ENCODE measurements at places on chromosomes 11 and 22.

- no peak for DNase-seq
These were observed 977.0 kb downstream of the NTM start for GRCh38 chr11:132347156-132348090.

GRCh38 chr11:4704054-4704789 lies at the start of gene MMP26:
MMP26 (plus strand) TSS chr11:4704784.
- DNase-seq: no peak

DNA sequence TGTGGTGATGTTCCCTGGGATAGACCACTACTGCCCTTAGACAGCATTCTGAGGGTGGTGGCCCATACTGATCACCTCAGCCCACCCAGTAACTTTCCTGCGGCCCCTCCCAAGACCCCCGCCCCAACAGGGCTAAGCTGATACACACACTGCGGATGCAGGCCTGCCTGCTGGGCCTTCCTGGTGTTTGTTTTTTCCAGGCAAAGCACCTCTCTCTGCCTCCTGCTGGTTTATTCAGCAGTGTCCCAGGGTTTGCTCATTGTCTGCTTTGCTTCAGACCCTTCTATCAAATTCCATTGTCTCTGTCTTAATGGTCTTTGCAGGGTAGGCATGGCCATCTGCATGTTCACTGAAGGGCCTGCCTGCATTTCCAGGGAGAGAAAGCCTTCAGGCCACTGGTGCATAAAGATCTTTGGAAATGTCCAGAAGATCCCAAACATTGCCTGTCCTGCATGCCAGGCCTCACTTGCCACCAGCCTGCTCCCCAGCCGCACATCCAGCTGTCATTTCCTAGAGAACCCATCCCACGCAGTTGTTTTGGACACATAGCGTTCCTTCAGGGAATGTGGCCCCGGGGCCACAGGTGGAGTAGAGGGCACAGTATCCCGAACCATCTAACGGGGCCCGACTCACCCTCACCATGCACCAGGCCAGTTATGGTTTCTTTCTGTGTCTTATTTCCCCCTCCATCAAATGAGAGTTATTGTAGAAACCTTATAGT lies 50.2 kb downstream of the BCR start:
- no peak for DNase-seq

DNA sequence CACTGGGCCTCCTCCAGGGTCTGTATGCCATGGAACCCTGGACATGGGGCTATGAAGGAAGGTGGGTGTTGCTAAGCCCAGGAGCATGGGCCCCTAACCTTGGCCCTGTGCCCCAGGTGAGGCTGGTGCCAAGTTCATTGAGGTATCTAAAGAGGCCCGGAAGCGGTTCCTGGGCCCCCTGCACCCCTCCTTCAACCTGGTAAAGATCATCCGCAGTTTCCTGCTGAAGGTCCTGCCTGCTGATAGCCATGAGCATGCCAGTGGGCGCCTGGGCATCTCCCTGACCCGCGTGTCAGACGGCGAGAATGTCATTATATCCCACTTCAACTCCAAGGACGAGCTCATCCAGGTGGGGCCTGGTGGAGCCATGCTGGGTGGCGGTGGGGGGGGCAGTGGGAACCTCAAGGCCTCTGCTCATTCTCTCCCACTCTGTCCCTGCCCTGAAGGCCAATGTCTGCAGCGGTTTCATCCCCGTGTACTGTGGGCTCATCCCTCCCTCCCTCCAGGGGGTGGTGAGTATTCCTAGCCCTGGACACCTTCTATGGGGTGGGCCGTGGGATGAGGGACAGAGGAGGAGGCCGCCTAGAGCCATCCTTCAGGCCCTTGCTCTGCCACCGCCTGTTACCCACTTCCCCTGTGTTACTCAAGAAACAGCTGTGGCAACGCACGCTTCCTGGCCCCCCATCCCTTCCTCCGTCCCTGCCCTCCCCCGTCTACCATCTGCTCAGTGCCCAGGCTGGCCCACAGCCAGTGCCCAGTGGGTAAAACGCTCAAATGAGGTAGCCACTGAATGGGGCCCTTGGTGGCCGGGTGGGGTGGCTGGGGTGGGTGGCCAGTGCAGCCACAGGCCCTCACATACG lies 3.0 kb downstream of the PNPLA2 start:
- no peak for DNase-seq

DNA sequence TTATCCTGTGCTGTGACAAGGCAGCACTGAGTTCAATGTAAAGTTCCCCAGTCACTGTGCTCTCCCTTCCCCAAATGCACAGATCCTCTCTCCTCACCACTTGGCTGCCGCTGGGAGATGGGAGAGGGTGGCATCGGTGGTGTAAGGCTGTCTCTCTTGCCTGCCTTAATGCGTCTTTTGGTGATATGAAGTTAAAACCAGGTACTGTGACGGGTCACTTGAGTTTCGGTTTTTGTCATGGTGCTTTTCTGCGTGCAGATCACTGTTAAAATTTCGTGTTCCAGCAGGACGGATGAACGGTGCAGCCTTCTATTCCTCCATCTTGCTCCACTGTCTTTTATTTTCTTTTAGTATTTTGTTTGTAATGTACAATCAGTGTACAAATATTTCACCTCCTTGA lies 18.6 kb downstream of the GLB1L2 start:
- no peak for DNase-seq

DNA sequence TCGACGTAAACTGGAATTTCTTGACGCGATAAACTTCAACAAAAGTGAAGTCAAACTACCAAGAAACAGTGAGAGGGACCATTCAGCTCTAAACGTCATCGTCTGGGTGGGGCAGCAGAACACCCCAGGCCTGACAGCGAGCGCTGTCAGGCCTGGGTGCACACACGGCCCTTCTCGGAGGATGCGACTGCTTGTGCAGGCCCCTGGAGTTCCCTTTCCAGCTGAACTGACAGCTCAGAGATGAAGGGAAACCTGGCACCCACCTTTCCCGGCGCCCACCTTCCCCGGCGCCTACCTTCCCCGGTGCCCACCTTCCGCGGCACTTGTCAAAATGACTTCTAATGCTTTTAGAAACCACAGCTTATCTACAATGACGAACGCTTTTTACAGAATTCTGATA lies 47.9 kb downstream of the CERK start:
- no peak for DNase-seq

DNA sequence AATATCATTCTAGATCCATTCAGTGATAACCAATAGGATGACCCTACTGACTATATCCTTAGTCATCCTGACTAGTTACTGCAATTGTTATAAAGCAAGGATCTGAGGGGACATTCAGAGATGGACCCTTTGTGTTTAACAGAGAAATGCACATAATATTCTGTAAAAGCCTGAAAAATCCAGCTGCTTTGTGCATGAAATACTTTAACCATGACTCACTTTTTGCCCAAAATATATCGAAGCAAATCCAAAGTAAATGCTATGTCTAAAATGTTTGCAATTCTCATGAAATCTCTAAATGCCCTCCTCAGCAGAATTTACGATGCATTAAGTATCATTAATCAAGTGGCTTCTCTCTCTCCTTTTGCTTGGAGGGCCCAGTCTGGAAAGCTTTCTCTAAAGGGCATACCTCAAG lies 178.8 kb upstream of the MTMR2 start:
- DNase-seq: peak; percentile 32

- no peak for DNase-seq
These were observed 34.4 kb downstream of the ARVCF start for GRCh38 chr22:19981961-19982920.

- no peak for DNase-seq
These were observed 9.5 kb upstream of the SERPIND1 start for GRCh38 chr22:20764471-20764720.

- no peak for DNase-seq
These were observed 59.4 kb downstream of the PKNOX2 start for GRCh38 chr11:125223901-125224361.

DNA sequence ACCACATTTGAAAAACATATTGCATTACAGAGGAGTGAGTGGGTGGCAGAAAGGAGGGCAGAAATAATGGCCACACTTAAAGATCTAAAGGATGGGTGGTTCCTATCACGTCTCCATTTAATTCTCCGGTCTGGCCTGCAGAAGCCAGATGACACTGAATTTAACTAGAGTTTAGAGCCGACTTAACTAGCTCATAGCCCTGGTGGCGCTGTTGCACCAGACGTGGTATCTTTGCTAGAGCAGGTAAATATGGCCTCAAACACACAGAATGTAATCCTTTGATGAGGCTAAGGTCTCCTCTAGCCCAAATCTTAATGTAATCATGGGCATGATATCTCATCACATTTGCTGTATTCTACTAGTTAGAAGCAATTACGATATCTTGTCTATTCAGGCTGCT lies 51.5 kb upstream of the GAL start:
- peak; percentile 31 for DNase-seq

GRCh38 chr11:116061322-116061721 lies 557.1 kb upstream of the CADM1 start:
- no peak for DNase-seq

- DNase-seq: no peak
These were observed 562.3 kb downstream of the NTM start for GRCh38 chr11:131932584-131933325.

DNA sequence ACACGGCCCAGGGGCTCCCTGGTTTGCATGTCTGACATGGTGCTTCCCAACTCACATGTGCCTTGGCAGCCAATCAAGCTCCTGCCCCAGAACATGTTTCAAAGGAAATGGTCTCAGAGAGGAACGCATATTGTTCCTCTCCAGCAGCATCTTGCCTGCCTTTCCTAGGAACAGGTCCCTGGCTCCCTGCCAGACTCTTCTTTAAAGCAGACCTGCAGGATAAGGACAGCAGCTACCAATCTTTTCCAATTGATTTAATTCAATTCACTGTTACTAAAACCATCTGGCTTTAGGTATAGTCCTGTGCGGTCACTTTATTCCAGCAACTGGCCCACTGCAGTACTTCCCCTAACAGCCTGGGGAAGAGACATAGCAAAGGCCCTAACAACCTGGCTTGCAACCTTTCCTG lies 79.9 kb downstream of the AMBRA1 start:
- no peak for DNase-seq

DNA sequence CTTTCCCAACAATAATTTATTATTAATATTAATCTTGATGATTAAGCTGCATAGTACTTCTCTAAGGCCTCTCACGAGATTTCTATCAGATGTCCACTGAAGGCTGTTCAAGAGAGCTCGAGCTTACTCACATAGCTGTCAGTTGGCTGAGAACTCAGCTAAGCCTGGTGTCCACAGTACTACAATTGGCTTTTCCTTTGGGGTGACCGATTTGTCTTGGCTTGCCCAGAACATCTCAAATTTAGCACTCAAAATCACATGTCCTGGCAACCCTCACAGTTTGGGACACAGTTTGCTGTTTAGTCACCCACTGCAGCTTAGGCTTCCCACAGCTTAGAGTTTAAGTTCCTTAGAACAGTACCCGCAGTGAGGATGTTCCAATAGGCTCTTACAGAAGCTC lies 96.5 kb downstream of the LUZP2 start:
- DNase-seq: no peak

DNA sequence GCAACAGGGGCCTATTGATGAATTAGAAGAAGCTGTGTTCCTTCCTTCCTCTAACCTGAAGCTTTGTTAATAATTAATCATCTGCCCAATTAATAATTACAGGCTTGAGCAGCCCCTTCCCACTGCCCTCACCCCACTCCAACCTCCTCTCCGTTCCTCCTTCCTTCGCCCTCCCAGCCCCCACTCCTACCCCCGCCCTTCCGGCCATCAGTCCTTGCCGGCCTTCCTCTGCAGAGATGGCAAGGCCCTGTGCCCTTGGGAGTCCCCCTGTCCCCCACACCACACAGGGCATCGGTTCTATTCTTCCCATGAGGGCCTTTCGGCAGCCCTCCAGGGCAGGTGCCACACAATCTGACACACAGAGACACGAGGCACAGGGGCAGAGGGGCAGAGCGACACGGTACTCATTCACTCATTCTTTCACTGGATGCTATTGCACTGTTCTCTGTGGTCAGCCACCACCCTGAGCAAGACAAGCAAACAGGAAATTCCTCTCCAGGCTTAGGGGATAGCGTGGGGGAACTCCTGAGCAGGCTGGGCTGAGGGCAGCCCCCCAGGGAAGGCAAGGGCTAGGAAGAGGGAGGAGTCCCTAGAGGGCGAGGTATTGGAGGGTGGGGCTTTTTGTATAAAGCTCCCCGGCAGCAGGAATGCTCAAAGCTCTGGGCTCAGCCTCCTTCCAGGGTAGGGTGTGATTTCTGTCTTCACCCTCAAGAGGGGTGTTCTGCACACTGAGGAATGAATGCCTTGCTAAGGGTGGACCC lies 14.7 kb downstream of the MGAT3 start:
- DNase-seq: peak; percentile 66

DNA sequence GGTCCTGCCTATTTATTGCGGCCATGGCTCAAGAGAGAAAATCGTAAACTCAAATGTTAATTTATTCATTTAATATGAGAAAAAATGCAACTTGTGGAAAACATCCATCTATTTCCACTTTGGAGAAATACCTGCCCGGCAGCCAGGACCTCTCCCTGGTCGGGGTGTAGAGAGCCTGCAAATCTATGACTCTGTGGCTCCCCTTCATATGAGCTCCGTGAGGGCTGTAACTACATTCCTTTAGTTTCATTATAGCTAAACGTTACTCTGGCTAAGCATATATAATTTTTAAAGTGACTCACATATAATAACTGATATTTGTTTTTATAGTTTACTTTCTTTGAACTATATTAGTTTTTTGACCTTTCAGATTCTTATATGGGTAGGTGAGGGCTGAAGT lies 857.8 kb upstream of the FAT3 start:
- no peak for DNase-seq

GRCh38 chr11:131695889-131696429 lies 325.5 kb downstream of the NTM start:
- DNase-seq: no peak

GRCh38 chr11:38839071-38839470 lies 2241.0 kb upstream of the RAG2 start:
- DNase-seq: no peak

GRCh38 chr11:2557381-2557780 lies 112.6 kb downstream of the KCNQ1 start:
- DNase-seq: no peak

DNA sequence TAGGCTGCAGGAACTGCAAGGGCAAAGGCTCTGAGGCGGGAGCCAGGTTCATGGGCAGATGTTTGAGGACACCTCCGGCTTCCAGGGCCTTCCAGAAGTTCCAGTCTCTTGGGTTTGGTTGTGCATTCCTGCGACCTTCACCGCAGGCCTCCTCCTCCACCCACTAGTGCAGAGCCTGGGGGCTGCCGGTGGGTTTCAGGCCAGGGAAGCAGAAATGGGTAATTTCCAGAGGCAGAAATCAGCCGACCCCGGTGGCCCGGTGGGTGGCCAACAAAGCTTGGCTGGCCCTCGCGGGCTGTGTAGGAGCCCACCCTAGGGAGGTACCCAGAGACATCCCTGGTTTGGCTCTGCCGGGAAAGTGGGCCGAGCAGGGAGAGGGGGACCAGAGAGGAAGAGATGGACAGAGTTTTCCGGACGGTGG lies 417 bp upstream of the PHETA2 start:
- no peak for DNase-seq

DNA sequence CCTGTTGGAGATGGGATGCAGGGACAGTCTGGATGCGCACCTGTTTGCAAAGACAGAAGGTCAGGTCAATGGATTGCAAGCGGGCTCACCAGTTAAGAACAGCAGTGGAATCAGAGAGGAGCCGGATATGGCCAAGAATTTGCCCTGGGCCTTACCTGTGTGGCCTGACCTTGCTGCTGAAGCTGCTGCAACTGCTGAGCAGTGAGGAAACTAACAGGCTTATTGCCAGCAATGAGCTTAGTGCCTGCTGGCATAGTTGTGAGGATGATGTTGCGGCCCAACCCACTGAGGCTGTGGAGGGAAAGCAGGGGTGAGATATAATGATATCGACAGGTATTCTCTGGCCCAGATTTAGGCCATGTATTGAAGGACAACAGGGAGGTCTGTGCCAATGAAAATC lies 30.6 kb downstream of the NFRKB start:
- DNase-seq: no peak

Measured in RCC 7860 (cell line).